Anterior cingulate cortex (tissue), 58 donors: ENCODE measurements at places on chromosomes 3 and 15.

- no peak for DNase-seq
Measured at GRCh38 chr15:41940441-41940857, 31.9 kb downstream of the EHD4 start.

DNA sequence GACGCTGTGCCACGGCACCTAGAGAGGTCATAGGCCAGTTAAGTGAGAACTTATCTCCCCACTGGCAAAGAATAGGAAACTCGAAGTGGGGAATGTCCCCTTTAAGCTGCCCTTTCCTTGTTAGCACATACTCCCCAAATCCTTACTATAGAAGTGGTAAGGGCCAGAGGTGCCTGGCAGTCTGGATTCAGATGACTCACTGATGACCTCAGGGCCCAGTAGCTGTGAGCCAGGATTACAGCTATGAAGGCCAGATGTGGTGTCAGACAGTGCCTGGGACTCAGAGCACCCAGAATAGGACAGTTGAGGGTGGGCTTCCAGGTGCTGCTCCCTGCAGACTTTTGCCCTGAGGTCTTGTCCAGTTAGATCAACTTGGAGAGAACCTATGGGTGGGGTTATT is 37.7 kb downstream of the PDIA5 start:
- DNase-seq: no peak

GRCh38 chr15:31306426-31307269 is 20.0 kb upstream of the KLF13 start:
- peak; percentile 86 for DNase-seq

DNA sequence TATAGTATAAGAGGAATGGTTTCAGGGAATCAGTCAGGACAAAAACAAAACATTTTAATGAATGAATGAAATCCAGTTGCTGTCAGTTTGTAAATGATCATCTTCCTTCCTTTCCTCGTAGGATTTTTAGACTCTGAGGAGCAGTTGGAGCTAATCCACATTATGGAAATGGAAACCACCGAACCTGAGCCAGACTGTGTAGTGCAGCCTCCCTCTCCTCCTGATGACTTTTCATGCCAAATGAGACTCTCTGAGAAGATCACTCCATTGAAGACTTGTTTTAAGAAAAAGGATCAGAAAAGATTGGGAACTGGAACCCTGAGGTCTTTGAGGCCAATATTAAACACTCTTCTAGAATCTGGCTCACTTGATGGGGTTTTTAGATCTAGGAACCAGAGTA is 3.1 kb downstream of the TIPARP start:
- DNase-seq: no peak

DNA sequence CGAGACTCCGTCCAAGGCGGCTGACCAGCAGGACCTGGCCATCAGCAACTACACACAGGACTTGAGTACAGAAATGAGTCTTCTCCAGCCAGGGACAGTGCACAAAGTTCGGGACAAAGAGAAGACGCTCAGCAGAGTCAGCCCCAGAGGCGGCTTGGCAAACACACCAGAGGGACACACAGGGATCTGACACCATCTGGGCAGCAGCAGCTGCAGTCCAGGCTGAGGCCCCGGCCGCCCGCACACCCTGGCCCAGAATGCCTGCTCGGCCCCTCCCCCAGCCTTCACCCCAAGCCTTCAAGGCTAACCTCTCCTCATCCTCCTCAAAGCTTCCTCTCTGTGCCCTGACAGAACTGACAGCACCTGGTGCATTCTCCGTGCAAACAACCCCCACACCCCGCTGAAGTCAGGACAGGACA is 61.1 kb downstream of the XXYLT1 start:
- no peak for DNase-seq

GRCh38 chr3:127615631-127616305 is 13.2 kb upstream of the PODXL2 start:
- DNase-seq: no peak

DNA sequence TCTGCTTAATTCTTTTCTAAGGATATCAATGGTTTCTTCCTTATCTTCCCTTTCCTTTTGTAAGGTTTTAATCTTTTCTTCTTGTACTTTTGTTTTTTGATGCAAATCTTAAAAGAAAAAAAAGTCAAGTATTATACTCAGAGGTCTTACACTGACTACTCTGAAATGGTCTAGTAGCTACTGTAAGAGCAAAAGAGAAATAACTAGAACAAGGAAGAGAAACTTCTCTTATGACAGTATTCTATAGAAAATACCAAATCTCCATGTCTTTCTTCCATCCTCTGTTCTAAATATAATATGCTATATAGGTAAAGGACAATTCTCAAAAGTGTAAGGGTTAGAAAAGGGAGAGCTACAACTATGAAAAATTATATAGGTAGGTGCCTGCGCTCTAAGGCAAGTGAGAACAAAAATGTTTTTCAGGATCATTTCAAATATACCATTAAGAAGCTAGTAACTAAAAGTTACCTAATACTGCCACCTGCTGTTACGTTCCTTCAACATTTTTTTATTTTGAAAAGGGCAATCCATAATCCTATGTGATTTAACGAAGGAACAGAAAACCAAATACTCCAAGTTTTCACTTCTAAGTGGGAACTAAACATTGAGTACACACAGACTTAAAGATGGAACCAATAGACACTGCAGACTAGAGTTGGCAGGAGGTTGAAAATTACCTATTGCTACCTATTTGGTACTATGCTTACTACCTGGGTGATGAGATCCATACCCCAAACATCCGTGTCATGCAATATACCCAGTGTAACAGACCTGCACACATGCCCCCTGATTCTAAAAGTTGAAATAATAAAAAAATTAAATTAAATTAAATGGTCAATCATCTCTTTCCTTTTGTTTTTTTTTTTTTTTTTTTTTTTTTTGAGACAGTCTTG is 36.7 kb downstream of the CIP2A start:
- no peak for DNase-seq

- DNase-seq: no peak
Measured at GRCh38 chr15:39592500-39592899, 11.6 kb downstream of the THBS1 start.

DNA sequence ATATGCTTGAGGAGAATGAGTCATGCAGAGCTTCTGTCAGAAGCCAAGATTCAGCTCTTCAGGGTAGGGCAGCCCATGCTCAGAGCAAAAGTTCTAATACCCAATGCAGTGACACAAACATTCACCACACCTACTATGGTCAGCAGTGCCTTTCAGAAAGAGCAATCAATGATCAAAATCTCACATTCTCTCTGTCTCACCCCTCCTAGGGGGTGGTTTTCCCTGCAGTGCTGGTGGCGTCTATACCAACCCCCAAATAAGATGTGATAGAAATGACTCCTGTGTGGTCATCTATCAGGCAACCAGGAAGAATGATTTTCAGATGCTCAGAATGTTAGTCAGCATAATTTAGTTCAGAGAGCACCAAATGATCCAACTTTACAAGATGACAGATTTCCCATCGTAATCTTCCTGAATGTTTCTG is 385.3 kb downstream of the NTRK3 start:
- DNase-seq: no peak

- peak; percentile 23 for DNase-seq
Measured at GRCh38 chr15:62928242-62928999, 114.1 kb upstream of the TPM1 start.

- no peak for DNase-seq
Measured at GRCh38 chr3:155179437-155179827, 99.3 kb downstream of the MME start.

DNA sequence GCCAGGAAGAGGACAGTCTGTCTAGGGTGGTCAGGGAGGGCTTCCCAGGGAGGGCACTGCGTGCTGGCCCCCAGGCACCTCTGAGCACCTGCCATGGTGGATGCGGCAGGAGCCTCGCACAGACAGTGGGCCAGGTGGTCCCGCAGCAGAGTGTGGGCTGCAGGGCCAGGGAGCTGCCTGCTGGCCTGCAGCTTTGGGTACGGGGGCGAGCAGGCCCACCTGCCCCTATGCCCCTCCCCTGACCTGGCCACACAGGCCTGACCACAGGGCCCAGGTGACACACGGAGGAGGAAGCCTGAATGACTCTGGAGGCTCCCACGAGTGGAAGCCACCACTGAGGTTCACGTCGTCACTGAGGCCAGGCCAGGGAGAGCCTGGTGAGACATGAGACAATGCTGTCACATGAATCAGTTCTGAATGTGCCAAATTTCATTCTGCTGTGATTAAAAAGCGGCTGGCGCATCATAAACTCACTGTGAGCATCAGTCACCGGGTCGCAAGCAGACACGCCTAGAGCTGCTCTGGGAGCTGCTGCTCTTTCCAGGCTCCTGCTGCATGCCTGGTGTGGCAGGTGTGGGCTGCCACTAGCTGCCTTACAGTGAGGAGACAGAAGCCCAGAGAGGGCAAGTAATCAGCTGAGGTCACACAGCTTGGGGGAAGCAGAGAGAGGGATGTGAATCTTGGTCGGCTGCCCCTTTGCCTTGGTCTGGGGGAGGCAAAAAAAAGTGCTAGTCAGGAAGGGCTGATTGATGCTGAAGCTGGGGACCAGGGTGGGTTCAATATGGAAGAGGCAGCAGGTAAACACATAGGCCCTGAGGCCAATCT is 39.5 kb upstream of the IQSEC1 start:
- DNase-seq: no peak

GRCh38 chr3:184618811-184619210 is 57.2 kb downstream of the EPHB3 start:
- DNase-seq: no peak

DNA sequence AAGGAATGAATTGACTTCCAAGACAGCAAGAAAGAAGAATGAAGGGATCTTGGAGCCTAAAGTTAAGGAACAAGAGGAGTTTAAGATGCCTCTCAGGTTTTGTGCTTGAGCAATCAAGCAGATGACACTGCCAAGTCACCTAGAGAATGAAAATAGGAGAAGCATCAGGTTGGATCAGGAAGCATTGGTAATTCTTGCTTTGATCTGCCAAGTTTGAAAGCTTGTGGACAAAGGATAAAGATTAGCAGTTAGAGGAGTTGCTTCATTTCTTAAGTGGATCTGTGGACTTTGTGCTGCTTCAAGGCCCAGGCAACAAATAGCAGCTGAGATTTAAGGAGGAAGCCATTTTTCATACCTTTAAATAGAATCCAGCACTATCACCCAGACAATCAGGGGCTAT is 35.6 kb downstream of the FRMD5 start:
- DNase-seq: no peak

DNA sequence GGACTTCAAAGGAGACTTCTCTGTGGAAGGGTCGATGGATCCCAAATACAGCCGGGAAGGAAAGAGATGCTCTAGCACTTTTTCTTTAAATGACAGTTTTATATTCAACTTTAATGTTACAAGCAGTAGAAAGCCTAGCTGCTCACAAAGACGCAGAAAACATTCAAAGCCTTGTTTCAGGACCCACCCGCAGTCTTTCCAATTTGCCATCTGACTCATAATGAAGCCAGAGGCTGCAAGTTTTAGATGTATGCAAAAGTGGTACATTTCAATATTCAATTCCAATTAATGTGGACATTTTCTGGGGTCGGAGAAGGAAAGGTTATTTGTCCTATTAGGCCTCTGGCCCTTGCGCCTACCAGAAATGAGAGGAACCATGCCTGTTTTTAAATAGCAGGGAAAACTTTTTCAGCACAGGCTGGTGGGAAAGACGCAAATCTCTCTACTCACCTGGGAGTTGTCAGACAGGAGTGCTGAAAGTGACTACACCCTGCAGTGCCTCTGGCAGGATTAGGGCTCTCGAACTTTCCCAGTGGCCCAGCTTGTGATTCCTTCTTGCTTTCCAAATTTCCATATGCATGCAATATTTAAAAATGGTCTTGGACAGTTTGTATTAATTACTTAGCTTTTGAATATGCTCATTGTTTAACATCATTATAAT is 117.4 kb upstream of the MBNL1 start:
- DNase-seq: no peak

DNA sequence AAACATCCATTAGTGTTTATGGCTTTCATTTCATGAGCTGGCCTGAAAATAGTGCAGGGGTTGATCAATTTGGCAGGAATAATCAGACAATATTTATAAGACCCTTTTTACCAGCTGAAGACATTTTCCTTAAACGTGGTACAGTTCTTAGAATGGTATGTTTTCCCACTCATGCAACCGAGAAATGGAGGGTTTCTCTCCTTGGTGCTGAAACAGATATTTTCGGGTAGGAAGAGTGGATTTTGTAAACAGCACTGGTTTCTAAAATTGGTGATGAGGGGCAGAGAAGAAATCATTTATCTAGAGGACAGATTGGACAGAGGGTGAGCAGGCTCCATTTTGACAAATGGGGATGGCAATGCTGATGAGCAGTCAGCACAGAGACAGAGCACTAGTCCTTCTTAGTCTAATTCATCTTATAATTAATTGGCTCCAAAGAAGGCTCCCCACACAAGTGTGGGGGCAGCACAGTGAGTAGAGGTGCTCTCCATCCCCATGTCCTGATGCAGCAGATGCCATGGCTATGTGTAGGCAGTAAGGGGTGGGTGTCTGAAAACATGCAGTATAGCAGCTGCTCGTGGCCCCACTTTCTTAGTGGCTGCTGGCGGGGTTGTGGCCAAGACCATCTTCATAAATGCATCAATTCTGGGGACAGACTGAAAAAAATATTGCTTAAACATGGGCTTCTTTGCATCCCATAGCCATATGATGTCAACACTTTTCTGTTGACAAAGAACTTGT is 18.1 kb upstream of the SLC7A14 start:
- no peak for DNase-seq

DNA sequence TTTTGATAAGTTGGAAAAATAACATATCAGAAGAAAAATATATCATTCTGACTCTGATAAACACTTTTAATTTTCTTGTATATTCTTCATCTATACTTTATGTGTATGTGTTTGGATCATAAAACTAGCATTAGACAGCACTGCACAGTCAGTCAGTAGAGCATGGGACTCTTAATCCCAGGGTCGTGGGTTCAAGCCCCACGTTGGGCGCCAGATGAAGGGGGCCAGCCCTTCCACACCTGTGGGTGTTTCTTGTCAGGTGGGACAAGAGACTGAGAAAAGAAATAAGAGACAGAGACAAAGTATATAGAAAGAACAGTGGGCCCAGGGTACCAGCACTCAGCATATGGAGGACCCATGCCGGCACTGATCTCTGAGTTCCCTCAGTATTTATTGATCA is 546.0 kb upstream of the NR2F2 start:
- no peak for DNase-seq

GRCh38 chr3:14188041-14188754 is 9.6 kb downstream of the LSM3 start:
- no peak for DNase-seq

DNA sequence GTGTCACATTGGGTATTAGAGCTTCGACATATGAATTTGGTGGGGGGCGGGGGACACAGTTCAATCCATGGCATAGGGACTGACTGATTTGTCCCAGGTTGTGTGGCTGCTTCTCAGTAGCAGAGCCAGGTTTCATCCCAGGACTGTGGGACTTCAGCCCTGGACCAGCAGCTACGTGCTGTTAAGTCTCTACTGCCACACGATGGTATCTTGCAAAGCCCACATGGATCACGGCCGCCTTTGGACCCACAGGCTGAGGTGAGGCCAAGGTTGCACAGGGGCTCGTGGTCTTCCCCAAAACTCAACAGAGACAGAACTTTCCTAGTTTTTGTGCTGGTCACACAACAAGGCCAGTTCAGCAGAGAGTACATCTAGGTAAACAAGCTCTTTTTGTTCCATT is 97.4 kb downstream of the LRRK1 start:
- DNase-seq: no peak

GRCh38 chr3:28250999-28251398 is 9.6 kb downstream of the CMC1 start:
- DNase-seq: no peak
